ENCODE measurements at places on chromosomes 7 and 10.

GRCh38 chr10:43262397-43262901, 4.4 kb downstream of the RASGEF1A start:
- no peak for DNase-seq

DNA sequence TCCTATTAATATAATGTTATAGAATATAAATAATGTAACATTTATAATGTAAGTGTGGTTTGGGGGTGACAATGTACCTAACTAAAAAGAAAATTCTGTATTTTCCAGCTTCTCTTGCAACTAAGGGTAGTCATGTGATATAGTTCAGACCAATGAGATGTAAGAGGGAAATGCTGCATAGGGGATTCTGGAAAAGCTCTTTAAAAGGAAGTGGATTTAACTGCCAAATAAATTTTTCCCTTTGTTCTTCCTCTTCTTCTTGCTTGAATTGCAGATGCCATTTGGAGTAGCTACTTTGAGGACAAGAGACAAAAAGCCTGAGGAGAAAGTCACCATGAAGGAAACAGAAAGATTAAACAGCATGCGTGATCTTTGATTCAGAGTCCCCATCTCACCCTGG, 194.3 kb downstream of the PTEN start:
- DNase-seq: no peak

DNA sequence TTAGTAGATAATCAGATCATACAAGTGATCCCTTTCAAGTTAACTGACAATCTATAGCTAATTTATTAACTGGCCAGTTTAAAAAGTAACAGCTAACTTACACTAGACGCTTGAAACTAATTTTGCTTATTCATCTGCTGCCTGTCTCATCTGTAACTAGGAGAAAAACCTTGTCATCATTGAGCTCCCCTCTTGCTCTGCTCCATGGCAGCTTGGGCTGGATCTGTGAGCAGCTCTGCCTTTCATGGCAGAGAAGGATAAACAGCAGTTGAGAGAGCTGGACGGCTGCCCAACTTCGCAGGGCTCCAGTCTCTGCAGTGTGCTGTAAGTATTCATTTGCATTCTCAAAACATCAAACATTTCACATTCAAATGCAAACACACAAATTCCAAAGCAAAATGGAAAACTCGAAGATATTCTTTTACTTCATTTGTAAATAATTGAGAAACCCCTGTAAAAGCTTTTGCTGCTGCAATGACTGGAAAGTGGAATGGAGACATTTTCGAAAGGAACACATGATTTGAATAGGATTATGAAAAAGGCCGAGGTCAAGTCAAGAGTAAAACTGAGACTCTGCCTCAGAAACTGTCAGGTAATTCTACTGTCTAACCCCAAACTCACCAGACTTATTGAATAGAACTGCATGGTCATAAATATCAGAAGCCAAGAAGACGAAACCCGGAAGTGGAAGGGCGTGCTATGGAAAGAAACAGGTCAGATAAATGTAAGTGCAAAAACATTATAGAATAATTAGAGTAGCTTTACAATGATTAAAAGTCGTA, 17.6 kb downstream of the SLC35B4 start:
- no peak for DNase-seq

- DNase-seq: no peak
These were observed 14.1 kb downstream of the ESYT2 start for GRCh38 chr7:158815083-158815799.

- no peak for DNase-seq
These were observed 37.2 kb upstream of the PDLIM1 start for GRCh38 chr10:95328013-95328412.

All from activated T-helper 1 cell treated with anti-CD3 and anti-CD28 coated beads, Interleukin-2, amount 50 U/mL, for 16 hours (primary cell).